ENCODE measurements at places on chromosomes 5 and 9. TPM values are rescaled to one million over a fixed set of nuclear protein-coding genes. Genes with fewer than 3 reads are reported as not detected.

Gene OMD
- total RNA-seq: not detected

GRCh38 chr5:133364936-133365707 lies 247.2 kb downstream of the FSTL4 start:
- H3K4me1 ChIP-seq: no peaks in the 10 kb centered on the region
- no peaks in the 10 kb centered on the region for H3K36me3 ChIP-seq
- peaks cover 2% of the 10 kb centered on the region for H3K27me3 ChIP-seq
- no peak for DNase-seq

- no peaks in the 10 kb centered on the region for H3K27me3 ChIP-seq
- H3K36me3 ChIP-seq: peaks cover 28% of the 10 kb centered on the region
- DNase-seq: peak; percentile 75
Measured at GRCh38 chr5:43065948-43066798, 26.1 kb upstream of the ANXA2R start.

- peak overlapping the region; percentile 94 for H3K27ac ChIP-seq
- H3K4me1 ChIP-seq: peaks cover 53% of the 10 kb centered on the region
- peak; percentile 80 for DNase-seq
- H3K36me3 ChIP-seq: peaks cover 22% of the 10 kb centered on the region
Measured at GRCh38 chr9:136544548-136544963, 1.3 kb downstream of the NOTCH1 start.

- no peak overlapping the region for H3K4me3 ChIP-seq
- peaks cover 60% of the 10 kb centered on the region for H3K36me3 ChIP-seq
- no peaks in the 10 kb centered on the region for H3K27me3 ChIP-seq
- no peak for DNase-seq
Measured at GRCh38 chr9:33318781-33319180, 28.5 kb downstream of the NFX1 start.

- H3K4me1 ChIP-seq: peaks cover 9% of the 10 kb centered on the region
- no peaks in the 10 kb centered on the region for H3K27me3 ChIP-seq
- H3K36me3 ChIP-seq: no peaks in the 10 kb centered on the region
- no peak overlapping the region for H3K27ac ChIP-seq
Measured at GRCh38 chr5:78974601-78975000, 10.5 kb downstream of the ARSB start.
